Myocyte (in vitro differentiated cells): ENCODE measurements at places on chromosomes 13 and 19. TPM values are rescaled to one million over a fixed set of nuclear protein-coding genes. Genes with fewer than 3 reads are reported as not detected.
A peak's percentile ranks its signal among the peaks of the same experiment; 100 is the strongest.

GRCh38 chr19:41872775-41873647 lies 4.1 kb upstream of the CD79A start:
- peak; percentile 40 for DNase-seq

XPO4 gene
- total RNA-seq = 20.6 and 24.6 TPM in 2 replicates

ARL11 gene
- total RNA-seq = not detected in 2 replicates

SYDE1 gene
- 40.4 and 53.4 TPM in 2 replicates for total RNA-seq

DNA sequence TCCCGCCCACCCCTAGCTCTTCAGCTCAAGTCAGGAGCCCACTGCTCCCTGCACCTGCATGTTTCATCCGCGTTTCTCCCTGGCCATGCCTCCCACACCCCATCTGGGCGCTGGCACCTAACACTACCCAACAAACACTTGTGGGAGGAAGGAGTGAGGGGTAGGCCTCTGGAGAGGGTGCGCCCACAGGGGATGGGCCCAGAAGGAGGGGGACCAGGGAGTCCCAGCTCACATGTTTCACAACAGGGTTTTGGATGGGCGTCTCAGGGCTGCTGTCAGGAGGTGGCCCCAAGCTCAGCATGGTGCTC lies 12.1 kb upstream of the TMEM86B start:
- no peak for DNase-seq

DNA sequence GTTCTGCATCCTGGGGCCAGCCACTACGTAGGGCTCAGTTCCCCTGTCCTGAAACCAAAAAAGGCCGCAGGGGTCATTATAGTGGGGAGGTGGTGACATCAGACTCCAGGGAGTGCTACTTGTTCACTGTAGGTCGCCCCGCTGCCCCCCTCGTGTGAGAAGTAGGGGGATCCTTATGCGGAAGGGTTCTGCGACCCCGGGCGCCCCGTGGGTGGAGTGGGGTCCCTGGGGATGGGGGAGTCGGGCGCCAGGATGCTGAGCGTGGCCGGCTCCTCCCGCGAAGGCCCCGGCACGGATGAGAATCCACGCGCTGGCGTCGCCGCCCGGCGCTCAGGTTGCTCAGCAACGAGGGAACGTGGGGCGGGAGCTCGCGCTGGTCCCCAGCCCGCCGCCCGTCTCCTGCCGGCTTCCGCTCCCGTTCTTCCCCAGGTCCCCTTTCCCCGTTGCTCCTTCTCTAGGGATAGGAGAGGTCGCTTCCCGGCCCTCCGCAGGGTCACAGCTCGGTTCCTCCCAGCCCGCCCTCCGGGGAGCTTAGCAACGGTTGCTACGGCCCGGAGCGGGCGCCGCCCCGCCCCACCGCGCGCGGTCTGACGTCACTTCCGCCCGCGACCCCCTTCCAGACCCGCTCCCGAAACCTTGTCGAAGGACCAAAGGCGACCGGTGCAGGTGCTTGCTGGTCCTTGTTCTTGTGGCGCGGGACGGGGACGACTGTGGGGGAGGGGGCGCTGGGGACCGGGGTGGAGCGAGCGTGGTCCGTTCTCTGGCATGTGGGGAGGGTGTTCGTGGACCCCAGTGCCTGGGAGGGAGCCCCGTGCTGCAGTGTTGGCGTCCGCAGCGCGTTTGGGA lies at the start of gene NAT14:
Gene NAT14, plus strand, starts transcription at position 596 of the 846 bp plus-strand sequence. CDS start 521 bp downstream, outside the sequence.
- peak; percentile 67 for DNase-seq

TBC1D4 gene
- total RNA-seq = 6.8 and 23.2 TPM in 2 replicates

ZNF667 gene
- total RNA-seq = 3.1 and 4.6 TPM in 2 replicates

DNA sequence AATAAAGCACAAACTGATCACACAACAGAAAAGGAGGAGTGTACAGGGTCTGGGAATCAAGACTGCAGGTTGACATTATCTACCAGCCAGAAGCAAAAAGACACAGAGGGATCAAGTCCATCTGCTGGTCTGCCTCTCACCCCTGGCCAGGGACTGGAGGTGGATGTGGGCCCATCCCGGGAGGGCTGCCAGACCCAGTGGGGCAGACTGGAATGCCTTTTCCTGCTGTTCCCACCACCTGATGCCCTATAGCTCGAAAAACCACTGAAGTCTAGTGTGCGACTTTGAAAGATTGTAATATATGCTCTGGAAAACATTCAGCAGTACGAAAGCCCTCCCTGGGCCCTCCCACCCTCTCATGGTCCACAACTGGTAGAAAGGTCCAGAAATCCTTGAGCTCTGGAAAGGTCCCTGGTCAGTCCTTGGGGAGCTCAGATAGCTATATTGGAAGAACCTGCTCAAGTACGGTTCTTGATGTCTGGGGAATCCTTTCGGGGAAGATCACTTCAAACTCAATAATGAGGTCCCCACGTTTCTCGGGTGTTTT lies 2.6 kb downstream of the DNAJB1 start:
- DNase-seq = no peak
